Sigmoid colon (tissue), 7 donors: ENCODE measurements at places on chromosomes 5 and 9. TPM values are rescaled to one million over a fixed set of nuclear protein-coding genes. Genes with fewer than 3 reads are reported as not detected.

DNA sequence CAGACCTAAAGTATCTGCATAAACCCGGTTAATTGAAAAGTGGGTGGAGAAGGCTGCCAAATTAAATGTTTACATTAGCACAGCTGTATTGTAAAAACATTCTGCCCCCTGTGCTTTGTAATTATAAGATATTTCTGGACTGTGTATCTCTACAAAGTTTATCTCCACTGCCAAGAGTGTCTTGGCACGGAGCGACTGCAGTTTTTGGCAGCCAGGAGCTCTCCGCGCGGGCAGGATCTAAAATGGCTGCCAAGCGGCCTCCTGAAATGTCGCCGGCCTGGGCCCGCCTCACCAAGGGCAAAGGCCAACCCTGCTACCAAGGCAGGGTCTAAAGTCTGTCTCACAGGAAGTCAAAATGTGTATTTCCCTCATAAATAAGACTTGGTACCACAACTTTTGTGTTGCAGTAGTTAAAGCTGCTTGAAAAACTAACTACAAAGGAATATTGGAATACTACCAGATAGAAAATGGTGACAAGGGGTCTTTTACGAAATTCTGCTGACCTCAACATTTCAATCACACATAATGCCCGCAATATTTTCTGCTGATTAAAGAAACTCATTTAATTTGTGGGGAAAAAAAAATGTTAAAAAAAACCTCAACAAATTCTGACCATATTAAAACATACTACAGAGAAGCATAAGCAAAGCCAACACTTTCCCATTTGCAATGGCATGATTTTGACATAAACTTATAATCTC is 110.4 kb downstream of the NFIB start:
- H3K36me3 ChIP-seq = no peaks in the 10 kb centered on the region
- peak; percentile 88 for DNase-seq
- H3K4me3 ChIP-seq = peak overlapping the region; percentile 7
- peak overlapping the region; percentile 72 for H3K27ac ChIP-seq
- no peaks in the 10 kb centered on the region for H3K27me3 ChIP-seq

DNA sequence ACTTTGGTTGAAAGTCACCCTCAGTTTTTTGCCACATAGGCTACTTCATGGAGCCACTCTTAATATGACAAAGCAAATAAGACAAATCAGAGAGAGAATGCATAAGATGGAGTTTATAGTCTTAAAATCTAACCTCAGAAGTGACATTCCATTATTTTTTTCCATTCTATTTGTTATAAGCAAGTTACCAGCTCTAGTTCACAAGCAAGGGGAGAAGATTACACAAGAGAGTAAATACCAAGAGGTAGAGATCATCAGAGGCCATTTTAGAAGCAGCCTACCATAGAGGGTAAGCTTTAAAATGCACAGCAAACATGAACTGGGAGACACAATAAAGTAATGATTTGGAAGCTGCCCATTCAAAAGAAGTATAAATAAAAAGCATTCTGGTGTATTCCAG is 651.3 kb upstream of the MEF2C start:
- DNase-seq = no peak
- no peaks in the 10 kb centered on the region for H3K4me1 ChIP-seq
- no peaks in the 10 kb centered on the region for H3K36me3 ChIP-seq
- no peak overlapping the region for H3K27ac ChIP-seq
- no peaks in the 10 kb centered on the region for H3K27me3 ChIP-seq
- H3K4me3 ChIP-seq = no peak overlapping the region

DNA sequence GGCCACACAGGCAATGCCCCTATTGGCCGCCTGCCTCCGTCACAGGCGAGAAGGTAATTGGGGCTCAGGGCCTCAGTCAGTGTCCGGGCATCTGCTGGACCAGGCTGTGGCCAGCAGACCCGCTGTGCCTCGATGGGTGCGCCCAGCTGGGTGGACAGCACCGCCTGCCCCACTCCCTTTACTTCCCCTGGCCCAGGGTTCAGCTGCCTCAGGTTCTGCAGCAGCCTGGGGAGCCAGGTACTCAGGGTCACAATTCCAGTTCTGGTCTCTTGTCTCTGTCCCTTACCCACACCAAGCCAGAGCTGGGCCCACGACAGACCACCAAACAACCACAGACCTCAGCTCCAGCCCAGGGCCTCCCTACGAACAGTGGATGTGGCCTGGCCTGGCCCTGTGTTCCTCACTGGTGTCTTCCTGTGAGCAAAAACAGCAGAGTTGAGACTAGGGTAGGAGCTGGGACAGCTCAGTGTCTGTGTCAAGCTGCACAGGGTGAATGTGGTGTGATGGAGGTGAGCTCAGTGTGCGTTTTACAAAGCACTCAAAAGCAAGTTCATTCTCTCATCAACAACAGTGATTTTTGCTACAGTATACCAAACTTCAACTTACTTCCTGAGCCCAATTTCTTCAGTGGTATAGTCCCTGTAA is 33.4 kb upstream of the SUSD3 start:
- no peak overlapping the region for H3K4me3 ChIP-seq
- no peaks in the 10 kb centered on the region for H3K36me3 ChIP-seq
- H3K27ac ChIP-seq = no peak overlapping the region
- no peak for DNase-seq

DNA sequence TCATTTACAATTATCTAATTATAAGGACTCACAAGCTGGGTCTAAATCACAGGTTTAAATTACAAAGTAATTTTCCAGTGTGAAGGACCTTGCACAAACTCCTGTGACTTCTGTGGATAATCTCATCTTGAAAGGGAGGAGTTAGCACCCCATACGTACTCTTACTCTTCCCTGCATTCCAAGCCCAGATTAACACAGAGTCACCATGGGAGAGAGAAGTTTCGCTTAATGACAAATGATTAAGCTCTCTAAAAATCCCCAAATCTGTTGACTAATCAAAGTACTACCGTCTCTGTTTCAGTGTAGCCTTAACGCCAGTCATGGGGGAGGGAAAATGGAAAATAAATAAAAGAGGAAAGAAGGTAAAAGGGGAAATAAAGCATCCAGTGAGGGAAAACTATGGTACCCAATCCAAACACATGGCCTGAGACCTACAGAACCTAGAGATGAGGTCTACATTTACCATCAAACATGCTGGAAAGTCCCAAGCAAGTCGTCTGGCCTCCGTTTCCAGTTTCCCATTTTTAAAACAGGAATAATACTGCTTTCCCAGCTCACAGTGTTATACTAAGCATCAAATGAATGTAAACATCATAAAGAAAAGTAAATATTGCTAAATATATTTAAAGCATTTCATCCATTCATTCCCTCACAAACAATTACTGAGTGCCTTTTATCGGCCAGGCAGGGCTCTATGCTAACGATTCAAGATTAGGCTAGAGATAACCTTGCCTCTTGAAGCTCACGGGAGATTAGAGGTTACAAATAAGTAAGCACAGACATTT is 63.2 kb downstream of the PCA3 start:
- H3K27me3 ChIP-seq = no peaks in the 10 kb centered on the region
- H3K36me3 ChIP-seq = peaks cover 7% of the 10 kb centered on the region
- H3K4me3 ChIP-seq = no peak overlapping the region
- no peak for DNase-seq

Gene MUSK
- total RNA-seq = 9.7 TPM
